ENCODE measurements at places on chromosomes 7 and 10.

DNA sequence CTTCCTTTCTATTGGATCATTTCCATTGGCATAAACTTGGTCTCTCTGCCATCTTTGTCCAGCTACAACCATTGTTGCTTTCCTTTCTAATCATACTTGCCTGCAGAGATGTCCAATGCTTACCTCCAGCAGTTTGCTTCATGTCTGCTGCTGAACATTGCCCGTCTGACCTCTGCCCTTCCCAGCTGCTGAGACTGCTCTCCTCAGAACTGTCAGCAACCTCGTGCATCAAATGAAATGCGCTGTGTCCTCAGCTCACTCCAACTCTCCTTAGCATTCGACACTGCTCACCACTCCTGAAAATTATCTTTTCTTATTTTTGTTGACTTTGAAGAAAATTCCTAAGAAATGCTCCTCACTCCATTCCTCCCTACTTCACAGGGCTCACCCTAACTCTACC is 5.0 kb downstream of the FAM170B start:
- DNase-seq, result no peak

DNA sequence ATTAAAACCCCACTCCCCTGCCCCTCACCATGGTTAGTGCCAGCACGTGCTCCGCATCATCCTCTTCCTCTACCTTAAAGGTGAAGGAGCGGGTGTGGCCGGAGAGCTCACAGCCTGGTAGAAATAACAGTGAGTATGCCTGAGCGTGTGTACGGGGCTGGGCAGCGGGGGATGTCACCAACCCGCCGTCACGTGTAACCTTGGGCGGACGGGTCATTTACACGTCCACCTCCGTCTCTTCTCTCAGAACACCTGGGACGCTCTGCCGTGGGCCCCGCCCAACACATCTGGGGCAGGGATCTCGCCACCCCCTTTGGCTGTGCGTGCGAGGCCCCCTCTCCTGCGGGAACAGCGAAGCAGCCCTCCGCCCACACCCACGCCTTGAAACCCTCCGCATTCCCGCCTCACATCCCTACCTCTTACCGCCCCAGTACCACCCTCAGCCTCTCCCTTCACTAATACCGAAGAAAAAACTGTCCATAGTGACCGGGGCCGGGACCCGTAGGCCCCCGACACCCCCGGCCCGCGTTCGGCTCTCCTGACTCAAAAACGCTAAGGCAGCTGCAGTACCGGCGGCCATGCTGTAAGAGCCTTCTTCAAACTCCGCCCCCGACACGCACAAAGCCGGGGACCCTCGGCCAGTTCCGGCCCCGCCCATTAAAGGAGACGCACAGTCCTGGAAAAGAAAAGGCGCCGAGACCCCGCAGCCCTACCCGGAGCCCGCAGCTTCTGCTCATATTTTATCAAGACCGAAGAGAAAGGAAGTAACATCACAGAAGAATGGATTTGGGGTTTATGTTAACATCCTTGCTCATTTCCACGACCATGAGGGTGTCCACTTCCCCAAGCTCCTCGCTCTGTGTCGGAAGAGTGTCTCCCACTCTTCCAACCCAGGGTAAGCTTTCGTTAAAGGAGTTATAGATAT is at the start of gene NPM3:
Gene NPM3 (minus strand): TSS at position 636 of the 925 bp plus-strand sequence. CDS start 56 bp downstream, at position 580.
- DNase-seq, result peak; percentile 80

DNA sequence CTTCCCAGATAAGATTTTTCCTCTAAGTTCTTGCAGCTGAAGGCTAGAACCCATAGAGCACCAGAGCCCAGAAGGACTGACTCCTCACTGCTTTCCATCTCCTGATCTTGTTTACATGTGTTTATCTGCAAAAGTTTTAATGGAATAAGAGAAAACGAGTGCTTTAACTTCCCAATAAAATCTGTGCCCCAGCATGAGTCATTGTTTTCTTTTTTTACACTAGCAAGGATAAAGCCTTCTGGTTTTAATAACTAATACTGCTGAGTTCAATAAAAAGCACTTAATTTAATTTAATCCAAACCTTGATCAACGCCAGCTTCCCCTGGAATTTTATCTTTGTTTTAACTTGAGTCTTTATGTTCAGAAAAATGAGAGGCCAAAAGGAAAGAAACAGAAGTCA is 227.6 kb downstream of the HPSE2 start:
- no peak for DNase-seq

DNA sequence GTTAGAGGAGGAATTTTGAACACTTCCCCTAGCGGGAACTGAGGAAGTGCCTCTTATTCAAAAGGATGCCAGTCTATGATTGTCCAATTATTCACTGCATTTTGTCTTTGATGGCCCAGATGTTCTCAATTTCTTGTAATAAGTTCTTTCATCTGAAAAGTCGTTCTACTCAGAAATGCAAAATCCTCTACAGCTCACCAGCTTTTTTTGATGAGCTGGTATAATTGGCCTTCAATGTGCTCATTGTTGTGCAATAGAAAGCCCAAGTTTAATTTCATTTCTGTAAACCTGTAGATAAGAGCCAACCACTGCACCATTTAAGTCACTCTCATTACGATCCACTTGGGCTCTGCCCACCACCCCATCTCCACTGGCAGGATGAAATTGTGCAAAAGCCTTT is 978.7 kb upstream of the AUTS2 start:
- no peak for DNase-seq

DNA sequence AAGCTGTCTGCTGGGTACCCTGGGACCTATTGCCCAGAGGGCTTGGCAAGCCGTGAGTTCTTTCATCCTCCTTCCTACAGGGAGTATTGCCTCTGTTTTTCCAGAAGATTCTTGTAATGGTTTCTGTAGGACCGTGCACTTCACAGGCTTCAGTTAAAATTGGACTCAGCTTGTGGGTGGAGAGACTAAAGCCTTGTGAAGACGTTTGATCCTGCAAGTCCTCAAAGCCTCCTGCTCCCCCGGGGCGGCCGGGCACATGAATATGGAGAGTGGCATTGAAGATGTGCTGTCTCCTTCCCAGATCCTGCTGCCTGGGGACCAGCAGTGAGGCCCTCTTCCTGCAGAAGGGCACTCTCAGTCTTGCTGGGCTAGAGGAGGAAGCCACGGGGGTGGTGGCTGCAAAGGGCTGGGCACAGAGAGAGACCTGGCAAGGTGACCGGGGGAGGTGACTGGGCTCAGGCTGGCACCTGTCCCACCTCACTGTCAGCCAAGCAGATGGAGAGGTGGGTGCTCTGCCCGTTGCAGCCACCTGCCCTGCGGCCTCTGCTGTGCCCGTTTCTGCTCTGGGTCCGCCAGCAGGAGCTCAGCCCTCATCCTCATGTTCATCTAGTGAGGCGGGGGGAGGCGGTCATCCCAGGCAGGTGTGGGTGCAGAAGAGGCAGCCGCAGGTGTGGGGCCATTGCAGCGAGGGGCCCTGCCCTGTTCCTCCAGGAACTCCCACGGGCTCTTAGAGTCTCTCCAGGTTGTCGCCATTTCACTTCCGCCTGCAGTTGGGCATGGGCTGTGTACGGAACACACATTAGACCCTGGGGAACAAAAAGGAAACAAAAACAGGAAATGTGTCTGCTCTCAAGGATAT is 55.7 kb downstream of the TMEM209 start:
- no peak for DNase-seq

DNA sequence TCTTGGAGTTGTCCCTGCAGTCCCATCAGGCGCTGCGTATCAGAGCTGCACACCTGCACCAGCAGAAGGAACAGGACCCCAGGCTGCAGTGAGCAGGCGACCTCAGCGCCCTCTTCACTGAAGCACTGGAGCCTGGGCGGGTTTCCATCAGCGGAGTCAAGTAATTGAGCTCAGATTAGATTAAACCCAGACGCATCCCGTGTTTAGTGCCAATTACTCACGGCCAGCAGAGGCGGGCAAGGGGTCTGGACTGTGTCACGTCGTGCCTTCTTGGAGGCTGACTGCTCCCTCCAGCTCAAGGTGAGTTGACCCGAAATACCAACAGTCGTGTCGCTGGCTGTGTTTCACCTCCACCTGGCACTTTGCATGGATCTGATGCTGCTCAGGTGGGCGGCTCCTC is 123.6 kb downstream of the CXCL12 start:
- no peak for DNase-seq

GRCh38 chr10:5283305-5284158 is 81.2 kb upstream of the UCN3 start:
- DNase-seq, result peak; percentile 78

- DNase-seq, result no peak
Measured at GRCh38 chr10:46318799-46319198, 32.0 kb downstream of the ANTXRL start.

DNA sequence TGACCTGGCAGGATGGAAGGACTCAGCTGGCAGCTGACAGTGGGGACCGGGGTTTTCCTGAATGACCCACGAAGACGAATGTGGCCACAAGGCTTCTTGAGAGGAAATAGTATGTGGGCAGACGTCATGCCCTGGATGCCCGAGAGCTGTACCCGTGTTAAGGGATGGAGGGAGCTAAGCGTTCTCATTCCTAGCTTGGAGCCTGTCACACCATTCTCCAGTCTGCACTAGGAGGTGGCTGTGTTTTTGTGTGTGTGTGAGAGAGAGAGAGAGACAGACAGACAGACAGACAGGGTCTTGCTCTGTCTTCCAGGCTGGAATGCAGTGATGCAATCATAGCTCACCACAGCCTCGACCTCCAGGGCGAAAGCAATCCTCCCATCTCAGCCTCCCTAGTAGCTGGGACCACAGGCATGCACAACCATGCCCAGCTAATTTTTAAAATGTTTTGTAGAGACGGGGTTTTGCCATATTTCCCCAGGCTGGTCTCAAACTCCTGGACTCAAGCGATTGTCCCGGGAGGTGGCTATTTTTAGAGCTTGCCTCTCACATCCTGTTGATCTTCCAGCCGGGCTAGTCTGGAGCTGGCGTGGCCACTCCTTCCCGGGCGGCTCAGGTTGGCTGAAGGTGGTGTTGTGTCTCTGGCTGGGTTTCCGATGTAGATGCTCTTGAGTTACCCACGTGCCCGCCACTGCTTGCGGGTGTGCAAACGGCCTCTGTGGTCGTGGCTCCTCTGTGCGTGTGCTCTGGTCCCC is 2.1 kb downstream of the AMZ1 start:
- peak; percentile 80 for DNase-seq

DNA sequence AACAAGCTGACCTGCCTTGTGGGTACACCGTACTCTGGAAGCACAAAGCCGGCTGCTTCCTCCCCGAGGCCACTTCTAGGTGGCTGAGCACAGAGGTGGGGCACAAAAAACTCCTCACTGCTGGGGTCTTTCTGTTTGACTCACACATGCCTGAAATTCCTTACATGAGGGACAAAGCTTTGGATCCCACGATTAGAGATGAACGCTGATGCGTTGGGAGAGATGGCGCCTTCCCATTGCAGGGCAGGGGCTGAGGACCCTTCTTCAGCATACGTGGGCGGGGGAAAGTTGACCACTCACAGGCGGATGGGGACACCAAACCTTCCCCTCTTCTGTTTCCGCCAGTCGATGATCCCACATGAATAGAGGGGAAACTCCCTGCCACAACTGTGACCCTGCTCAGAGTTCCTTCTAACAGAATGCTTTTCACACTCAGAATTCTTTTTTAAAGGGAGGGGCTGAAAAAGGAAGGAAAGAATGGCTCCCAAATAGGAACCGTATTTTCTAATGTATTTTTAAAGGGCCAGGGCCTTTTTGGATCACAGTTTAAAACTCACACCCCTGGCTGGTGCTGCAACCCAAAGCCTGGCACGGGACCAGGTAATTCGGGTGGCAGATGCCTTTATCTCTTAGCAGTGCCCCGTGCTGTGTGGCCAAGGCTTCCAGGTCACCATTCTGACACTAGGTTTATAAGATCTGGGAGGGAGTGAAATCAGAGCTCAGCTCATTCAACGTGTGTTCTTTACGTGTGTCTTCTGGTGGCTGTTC is 134.0 kb downstream of the PRKAG2 start:
- peak; percentile 24 for DNase-seq

DNA sequence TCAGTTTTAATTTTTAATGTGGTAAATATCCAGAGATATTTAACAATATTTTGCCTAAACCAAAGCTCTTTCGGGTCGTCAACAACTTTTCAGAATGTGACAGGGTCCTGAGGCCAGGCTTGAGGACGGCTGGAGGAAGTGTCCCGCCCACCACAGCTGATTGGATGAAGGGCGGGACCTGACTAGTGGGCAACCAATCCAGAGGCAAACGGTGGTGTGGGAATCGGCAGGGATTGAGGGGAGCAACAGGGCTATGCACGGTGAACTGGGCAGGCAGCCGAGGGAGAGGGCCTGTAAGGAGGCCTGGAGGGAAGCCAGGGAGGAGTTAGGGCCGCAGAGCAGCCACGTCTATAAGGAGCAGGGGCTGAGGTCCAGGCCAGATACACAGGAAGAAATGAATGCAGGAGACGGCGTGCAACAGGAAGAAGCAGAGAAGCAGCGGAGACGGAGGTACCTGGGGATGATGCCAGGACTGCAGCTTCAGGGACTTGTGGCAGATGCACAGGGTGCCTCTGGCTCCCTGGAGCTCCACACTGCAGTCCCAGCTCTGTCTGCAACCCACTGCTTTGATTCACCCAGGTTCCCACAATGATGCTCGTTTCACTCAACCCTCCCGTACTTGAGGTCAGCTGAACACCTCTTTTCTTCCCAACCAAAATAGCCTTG is 46.1 kb upstream of the ZMIZ1 start:
- DNase-seq, result peak; percentile 45

DNA sequence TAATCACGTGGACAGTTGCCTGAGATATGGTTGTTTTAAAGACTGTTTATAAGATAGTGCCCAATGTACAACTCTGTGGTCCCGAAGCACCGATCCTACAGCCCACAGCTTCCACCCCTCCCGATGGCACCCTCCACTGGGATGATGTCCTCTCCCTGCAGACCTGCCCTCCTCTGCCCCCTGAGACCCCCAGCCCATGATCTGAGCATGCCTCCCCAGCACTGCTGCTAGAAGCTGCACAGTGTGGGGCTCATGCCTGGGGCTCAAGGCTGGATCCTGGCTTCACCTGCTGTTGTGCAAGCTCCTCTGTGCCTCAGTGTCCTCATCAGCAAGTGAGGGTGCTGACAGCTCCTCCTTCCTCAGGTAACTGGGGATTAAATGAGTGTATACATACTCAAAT is 254.7 kb upstream of the MKI67 start:
- no peak for DNase-seq

- DNase-seq, result no peak
Measured at GRCh38 chr7:116671111-116671510, 885 bp upstream of the MET start.

DNA sequence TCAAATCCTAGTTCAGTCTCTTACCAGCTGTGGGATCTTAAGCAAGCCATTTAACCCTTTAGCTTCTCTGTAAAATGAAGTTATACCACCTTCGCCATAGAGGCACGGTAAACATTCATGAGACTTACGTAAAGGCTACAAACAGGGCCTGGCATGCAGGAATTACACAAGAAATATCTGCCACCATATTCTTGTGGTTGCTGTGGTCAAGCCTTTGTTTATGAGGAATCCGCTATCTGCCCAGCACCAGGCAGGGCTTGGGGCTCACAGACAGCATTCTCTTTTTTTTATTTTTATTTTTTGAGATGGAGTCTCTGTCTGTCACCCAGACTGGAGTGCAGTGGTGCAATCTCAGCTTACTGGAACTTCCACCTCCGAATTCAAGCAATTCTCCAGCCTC is 9.9 kb downstream of the AIFM2 start:
- peak; percentile 63 for DNase-seq

- DNase-seq, result peak; percentile 55
Measured at GRCh38 chr10:21401196-21401595, 124.3 kb downstream of the SKIDA1 start.

- no peak for DNase-seq
Measured at GRCh38 chr10:126334272-126334671, 54.0 kb downstream of the ADAM12 start.

- DNase-seq, result no peak
Measured at GRCh38 chr7:129778770-129779601, 167.5 kb downstream of the NRF1 start.

Measured in iris pigment epithelial cell (primary cell).